ENCODE measurements at places on chromosomes 4 and X. TPM values are rescaled to one million over a fixed set of nuclear protein-coding genes. Genes with fewer than 3 reads are reported as not detected.

Gene DIAPH2
- total RNA-seq = 12.5 TPM

Gene GLRB
- total RNA-seq = not detected

Gene RIPPLY1
- total RNA-seq = not detected

Gene FGF2
- not detected for total RNA-seq

Gene NFXL1
- 11.0 TPM for total RNA-seq

Gene RLIM
- total RNA-seq = 55.2 TPM

Gene SSX2
- not detected for total RNA-seq

Gene TSC22D3
- 1,559 TPM for total RNA-seq

Gene MAOB
- total RNA-seq = not detected

Gene POLR2B
- total RNA-seq = 88.2 TPM

Gene S100G
- total RNA-seq = not detected

Gene TEC
- total RNA-seq = 2.3 TPM

Gene TRAM1L1
- not detected for total RNA-seq

Gene RPA4
- total RNA-seq = 1.4 TPM

Gene MBNL3
- 34.1 TPM for total RNA-seq

Gene PSAPL1
- not detected for total RNA-seq

Gene TCEANC
- total RNA-seq = 8.8 TPM

Gene DMP1
- not detected for total RNA-seq

Gene CDS1
- total RNA-seq = 0.76 TPM

Measured in T-helper 17 cell (primary cell).